CD8-positive, alpha-beta memory T cell (primary cell): ENCODE measurements at places on chromosomes 7 and 10. TPM values are rescaled to one million over a fixed set of nuclear protein-coding genes. Genes with fewer than 3 reads are reported as not detected.
A peak's percentile ranks its signal among the peaks of the same experiment; 100 is the strongest.

GRCh38 chr10:104304927-104305326 lies 33.3 kb downstream of the ITPRIP start:
- DNase-seq, result no peak
- H3K27ac ChIP-seq, result no peak overlapping the region
- peaks cover 75% of the 10 kb centered on the region for H3K4me1 ChIP-seq
- H3K36me3 ChIP-seq, result no peaks in the 10 kb centered on the region
- no peaks in the 10 kb centered on the region for H3K27me3 ChIP-seq

- no peaks in the 10 kb centered on the region for H3K27me3 ChIP-seq
- H3K27ac ChIP-seq, result no peak overlapping the region
- H3K4me3 ChIP-seq, result no peak overlapping the region
Observed at GRCh38 chr7:1172666-1173523, 12.9 kb upstream of the ZFAND2A start.

HOXA6 gene
- not detected for total RNA-seq

SYT15 gene
- 0.70 TPM for total RNA-seq

TRPV5 gene
- total RNA-seq, result not detected

- H3K36me3 ChIP-seq, result no peaks in the 10 kb centered on the region
- no peaks in the 10 kb centered on the region for H3K4me1 ChIP-seq
- no peaks in the 10 kb centered on the region for H3K27me3 ChIP-seq
- no peak overlapping the region for H3K27ac ChIP-seq
- no peak for DNase-seq
Observed at GRCh38 chr10:59033622-59034021, 142.8 kb upstream of the PHYHIPL start.

DNA sequence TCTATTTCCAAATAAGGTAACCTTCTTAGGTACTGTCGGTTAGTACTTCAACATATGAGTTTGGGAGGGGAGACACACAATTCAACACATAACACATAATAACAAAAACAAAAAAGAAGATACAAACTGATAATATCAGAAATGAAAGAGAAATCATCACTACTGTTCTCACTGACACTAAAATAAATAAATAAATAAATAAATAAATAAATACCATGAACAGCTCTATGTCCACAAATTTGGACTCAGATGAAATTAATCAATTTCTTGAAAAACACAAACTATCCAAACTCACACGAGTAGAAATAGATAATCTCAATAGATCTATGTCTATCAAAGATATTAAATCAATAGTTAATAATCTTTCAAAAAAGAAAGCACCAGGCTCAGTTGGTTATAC lies 24.5 kb upstream of the SAMD9L start:
- no peak overlapping the region for H3K4me3 ChIP-seq
- H3K36me3 ChIP-seq, result no peaks in the 10 kb centered on the region
- no peak for DNase-seq

GRCh38 chr7:37251222-37251621 lies 197.4 kb downstream of the ELMO1 start:
- H3K4me1 ChIP-seq, result no peaks in the 10 kb centered on the region
- no peak overlapping the region for H3K27ac ChIP-seq
- no peak overlapping the region for H3K4me3 ChIP-seq

DNA sequence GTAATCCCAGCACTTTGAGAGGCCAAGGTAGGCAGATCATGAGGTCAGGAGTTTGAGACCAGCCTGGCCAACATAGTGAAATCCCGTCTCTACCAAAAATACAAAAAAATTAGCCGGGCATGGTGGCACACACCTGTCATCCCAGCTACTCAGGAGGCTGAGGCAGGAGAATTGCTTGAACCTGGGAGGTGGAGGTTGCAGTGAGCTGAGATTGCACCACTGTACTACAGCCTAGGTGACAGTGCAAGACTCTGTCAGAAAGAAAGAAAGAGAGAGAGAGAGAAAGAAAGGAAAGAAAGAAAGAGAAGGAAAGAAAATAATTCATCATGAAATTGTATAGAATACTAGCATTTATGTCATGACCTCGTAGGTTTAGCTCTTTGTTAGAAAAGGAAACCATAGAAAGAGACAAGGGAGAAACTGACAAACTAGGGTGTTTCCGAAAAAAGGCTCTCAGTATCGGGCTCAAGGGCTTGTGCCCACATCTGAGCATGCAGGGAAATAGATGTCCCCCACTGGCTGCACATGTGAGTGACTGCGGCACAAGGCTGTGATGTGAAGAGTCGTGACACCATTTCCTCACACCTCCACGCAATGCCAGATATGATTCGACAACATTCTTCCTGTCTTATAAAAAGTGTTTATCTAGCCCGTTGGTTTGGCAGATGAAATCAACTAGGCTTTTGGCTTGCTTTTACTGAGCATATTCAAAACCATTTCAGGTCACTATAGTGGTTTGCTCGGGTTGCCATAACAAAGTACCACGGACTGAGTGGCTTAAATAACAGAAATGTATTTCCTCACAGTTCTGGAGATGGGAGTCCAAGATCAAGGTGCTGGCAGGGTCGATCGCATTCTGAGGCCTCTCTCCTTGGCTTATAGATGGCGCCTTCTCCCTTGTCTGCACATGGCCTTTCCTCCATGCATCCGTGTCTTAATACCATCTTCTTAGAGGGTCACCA lies 2.0 kb downstream of the SRGN start:
- peaks cover 58% of the 10 kb centered on the region for H3K4me1 ChIP-seq
- DNase-seq, result peak; percentile 79
- no peaks in the 10 kb centered on the region for H3K27me3 ChIP-seq
- H3K36me3 ChIP-seq, result no peaks in the 10 kb centered on the region
- H3K4me3 ChIP-seq, result peak overlapping the region; percentile 87
